ENCODE measurements at places on chromosomes 2 and 18.

DNA sequence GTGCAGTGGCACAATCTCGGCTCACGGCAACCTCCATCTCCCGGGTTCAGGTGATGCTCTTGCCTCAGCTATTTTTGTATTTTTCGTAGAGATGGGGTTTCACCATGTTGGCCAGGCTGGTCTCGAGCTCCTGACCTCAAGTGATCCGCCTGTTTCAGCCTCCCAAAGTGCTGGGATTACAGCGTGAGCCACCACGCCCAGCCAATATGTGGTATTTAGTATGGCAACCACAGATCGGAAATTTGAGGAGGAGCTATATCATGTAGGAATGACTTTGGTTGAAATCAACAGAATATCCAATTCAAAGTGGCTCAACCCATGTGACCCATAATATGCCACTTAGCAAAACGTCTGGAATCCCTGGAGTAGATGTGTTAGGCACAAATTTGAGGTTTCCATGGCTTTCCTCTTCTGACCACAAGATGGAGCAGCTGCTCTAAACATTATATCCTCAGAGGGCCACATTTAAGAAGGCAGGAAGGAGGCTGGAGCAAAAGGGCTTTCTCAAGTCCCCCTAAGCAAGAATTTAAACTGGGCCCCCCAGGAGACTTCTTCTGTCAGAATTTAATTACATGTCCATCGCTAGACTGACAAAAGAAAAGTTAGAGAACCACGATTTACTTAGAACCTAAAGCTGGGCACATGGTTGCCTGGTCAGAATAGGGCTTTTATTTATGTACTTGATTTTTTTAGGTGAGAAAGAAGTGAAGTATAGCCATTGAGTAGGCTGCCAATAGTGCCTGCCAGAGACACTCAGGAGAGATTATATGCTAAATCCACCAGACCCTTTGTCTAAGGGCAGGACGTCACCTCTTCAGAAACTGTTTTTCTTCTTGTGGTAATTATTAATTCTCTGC is 49.6 kb upstream of the ITSN2 start:
- no peak overlapping the region for H3K27ac ChIP-seq
- H3K36me3 ChIP-seq: no peaks in the 10 kb centered on the region
- peak; percentile 83 for DNase-seq
- no peak overlapping the region for H3K4me3 ChIP-seq
- no peaks in the 10 kb centered on the region for H3K27me3 ChIP-seq

DNA sequence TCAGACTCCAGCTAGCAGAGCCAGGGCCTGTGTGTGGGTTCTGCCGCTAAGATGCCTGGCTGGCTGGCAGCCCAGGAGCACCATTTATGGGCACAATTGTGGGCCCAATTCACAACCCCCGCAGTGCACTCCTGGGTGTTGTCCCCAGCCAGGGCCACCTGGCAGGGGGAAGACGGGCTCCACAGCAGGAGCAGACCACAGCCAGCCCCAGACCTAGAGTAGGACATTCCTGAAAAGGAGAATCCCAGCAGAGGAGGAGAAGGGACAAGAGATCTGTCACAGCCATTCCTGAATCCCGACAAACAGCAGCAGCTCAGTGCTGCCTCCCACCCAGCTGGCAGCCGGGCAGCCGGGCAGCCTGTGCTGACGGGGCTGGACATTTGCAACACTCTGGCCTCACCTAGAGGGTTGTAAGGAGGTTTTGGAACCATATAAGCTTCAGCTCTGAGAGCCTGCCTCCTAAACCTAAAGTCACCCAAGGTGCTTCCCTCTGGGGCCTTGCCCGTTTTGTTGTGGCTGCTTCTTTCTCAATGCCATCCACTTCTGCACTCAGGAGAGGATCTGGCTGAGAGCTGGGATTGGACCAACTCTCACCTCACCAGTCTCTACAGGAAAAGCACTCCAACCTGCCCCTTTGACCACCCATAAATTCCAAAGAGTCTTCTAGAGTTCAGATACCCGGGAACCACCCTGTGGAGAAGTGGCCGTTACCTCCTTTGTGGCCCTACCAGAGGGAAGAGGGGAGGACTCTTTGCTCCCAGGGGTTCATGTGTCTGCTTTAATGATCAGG is 4.1 kb upstream of the TMEM177 start:
- H3K4me3 ChIP-seq: no peak overlapping the region
- H3K36me3 ChIP-seq: no peaks in the 10 kb centered on the region

DNA sequence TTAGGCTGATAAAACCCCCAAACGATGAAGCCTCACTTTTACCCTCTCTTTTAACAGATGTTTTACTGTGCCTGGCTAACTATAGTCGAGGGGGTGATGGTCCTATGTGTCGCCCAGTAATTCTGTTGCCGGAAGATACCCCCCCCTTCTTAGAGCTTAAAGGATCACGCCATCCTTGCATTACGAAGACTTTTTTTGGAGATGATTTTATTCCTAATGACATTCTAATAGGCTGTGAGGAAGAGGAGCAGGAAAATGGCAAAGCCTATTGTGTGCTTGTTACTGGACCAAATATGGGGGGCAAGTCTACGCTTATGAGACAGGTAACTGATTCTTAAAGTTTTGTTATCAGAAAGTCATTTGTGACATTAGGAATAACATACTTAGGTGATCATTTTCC is 20.4 kb downstream of the MSH6 start:
- no peaks in the 10 kb centered on the region for H3K4me1 ChIP-seq
- no peak for DNase-seq
- H3K27me3 ChIP-seq: no peaks in the 10 kb centered on the region
- no peak overlapping the region for H3K27ac ChIP-seq
- H3K36me3 ChIP-seq: peaks cover 16% of the 10 kb centered on the region

DNA sequence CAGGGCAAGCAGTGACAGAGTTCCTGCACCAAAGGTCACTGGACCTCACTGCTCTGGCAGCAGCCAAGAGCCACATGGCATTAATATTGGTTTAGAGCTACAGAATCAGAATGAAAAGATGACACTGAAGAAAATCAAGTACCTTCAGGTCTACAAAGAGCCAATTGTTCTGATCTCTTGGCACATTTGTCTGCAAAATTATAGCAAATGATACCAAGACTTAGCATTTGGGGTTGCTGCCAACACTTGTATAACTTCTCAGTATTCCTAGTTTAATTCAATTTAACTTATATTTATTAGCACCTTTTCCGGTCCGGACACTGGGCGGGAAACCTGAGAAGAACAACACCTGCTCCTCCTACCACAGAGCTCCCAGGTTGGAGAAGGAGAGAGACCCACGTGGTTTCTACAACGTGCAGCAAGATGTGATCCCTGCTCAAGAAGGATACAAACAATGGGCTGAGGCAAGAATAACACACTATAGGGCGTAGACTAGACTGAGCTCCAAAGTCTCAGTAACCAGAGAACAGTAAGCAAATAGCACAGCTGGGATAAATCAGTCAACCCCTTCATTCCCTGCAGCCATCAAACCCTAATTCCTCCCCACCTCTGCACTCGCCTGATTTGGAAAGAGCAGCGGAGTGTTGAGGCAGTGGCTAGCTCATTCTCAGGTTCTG is 2.4 kb downstream of the LRRC30 start:
- H3K36me3 ChIP-seq: no peaks in the 10 kb centered on the region
- H3K27ac ChIP-seq: no peak overlapping the region
- no peak overlapping the region for H3K4me3 ChIP-seq

GRCh38 chr18:31100436-31101182 is 1.6 kb downstream of the DSC2 start:
- H3K4me3 ChIP-seq: peak overlapping the region; percentile 73
- no peaks in the 10 kb centered on the region for H3K36me3 ChIP-seq
- DNase-seq: peak; percentile 93
- H3K4me1 ChIP-seq: peaks cover 7% of the 10 kb centered on the region
- H3K27ac ChIP-seq: peak overlapping the region; percentile 99
- H3K27me3 ChIP-seq: no peaks in the 10 kb centered on the region

DNA sequence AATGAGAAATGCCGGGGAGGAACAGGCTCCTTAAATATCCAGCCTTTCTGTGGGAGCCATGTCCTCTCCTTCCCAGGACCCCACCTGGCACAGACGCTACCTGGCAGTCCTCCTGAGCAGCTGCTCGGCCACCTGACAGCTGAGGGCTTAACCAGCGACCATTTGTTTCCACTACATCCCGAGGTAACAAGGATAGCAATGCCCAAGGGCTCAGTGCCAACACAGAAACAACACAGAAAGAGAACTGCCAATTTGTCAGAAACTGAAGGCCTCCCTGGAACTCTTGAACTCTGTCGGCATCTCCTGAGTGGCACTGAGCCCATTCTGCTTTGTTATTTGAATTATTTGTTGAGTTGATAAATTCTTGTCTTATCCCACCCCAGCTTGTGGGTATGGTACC is 122.2 kb upstream of the ARHGAP28 start:
- peaks cover 16% of the 10 kb centered on the region for H3K4me1 ChIP-seq
- DNase-seq: no peak
- H3K27ac ChIP-seq: peak overlapping the region; percentile 74
- H3K4me3 ChIP-seq: no peak overlapping the region
- H3K36me3 ChIP-seq: no peaks in the 10 kb centered on the region
